MG63 (cell line): ENCODE measurements at places on chromosomes 5 and 9. TPM values are rescaled to one million over a fixed set of nuclear protein-coding genes. Genes with fewer than 3 reads are reported as not detected.

Gene SYK
- total RNA-seq: 4.9 and 7.9 TPM in 2 replicates

Gene GCNT4
- total RNA-seq: 0.02 TPM in 1 of 2 replicates, not detected in the other

DNA sequence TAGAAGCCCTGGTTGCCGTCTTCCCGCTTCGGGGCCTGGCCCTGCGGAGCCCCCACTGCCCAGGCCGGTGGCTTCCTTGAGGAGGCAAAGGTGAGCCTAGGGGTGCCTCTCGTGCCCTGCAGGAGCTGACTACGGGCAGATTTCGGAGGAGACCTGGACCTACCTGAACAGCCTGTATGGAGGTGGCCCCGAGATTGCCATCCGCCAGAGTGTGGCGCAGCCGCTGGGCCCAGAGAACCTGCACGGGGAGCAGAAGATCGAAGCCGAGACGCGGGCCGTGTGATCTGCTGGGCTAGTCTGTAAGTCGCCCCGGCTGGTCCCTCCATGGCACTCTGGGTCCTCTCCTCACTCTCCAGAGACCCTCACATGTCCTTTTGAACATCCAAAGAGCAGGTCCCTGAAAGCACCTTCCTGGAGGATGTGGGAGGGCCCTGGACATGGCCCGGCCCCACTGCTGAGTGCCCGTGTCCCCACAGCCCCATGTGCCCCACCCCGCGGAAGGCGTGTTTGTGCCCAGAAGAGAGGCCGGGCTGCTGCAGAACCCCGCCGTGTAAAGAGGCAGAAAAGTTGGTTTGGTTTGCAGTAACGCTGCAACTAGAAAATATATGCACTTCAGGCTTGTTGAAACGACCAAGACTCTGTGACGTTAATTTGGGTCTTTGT is 44.9 kb downstream of the USP20 start:
- no peak for DNase-seq

DNA sequence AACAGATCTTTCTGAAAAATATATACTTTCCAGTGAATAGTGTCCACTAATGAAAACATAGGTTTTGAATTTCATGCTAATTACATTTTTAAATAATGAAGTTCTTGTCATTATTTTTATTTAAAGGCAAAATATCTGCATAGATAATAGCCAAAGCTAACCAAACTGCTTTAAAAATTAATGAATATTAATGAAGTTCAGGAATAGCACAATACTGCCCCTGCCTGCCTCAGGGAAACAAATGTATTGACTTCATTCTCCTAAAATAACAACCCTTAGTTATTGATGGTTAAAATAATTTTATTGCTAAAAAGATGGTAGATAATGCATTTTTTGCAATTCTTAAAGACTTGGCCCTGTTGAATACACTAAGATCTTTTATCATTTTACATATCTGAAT is 103.6 kb upstream of the SSBP2 start:
- DNase-seq: no peak

DNA sequence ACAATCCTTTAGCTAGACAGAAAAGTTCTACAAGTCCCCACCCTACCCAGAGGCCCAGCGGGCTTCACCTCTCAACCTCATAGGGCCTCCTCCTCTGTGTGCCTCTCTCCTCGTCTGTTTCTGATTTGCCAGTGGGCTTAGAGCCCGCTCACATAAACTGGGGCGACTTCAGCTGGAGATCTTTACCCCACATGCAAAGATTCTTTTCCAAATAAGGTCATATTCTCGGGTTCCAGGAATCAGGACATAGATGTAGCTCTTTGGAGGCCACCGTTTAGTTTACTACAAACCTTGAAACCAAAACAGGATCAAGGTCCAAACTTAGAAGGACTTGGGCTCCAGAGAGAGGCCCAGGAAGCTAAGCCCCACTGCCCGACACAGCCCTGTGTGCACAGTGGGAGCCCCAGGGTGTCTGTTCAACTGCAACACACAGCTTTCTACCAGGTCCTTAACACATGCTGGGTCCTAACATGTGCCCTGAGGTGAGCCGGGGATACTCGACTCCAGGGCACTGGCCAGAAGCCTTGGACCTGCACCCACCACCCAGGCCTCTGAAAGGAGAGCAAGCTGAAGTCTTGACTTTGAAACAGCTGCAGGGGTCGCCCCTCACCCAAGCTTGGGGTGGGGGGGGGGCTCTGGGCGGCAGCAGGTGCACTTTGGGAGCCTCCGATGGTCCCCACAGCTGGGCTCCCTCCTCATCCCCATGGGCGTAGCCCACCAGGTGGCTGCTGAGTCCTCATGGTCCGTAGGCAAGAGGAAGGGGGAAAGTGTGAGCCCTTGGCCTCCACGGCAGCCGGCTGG is 26.8 kb upstream of the SLC12A7 start:
- DNase-seq: no peak

- no peak for DNase-seq
Observed at GRCh38 chr5:79552984-79553383, 39.0 kb upstream of the HOMER1 start.

GRCh38 chr5:181204826-181205760 is at the start of gene TRIM7:
TRIM7 (minus strand) TSS chr5:181205196; CDS start chr5:181205110, 86 bp downstream.
- DNase-seq: peak; percentile 81

GRCh38 chr5:180020176-180020575 is 51.4 kb downstream of the RNF130 start:
- DNase-seq: no peak
